Activated CD8-positive, alpha-beta memory T cell treated with anti-CD3 and anti-CD28 coated beads, Interleukin-2, amount 50 U/mL, for 4 hours (primary cell): ENCODE measurements at places on chromosomes 16 and 17.

GRCh38 chr17:78798695-78799559, 16.9 kb upstream of the CYTH1 start:
- no peak for DNase-seq

DNA sequence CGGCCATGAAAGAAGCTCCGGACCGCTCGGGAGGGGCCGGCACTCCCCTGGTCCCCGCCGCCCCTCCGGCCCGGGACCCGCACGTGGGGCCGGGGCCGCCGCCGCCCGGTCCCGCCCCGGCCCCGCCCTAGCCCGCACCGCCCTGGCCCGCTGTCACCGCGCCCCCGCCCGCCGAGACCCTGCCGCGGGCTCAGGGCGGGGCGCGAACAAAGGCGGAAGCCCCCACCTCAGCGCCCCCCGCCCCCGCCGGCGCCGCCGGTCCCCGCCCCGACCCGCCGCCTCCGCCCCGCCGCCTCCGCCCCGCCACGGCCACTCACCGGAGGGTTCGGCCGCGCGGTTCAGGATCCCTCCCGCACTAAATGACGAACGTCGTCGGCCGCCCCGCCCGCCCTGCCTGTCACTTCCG, at the start of gene ARHGDIA:
Gene ARHGDIA (minus strand): TSS at position 357 of the 406 bp plus-strand sequence. CDS start 1,407 bp downstream, outside the sequence.
- no peak for DNase-seq

GRCh38 chr16:11400076-11400475, 54.8 kb downstream of the RMI2 start:
- DNase-seq, result no peak

GRCh38 chr17:68565661-68566441, 35.3 kb downstream of the FAM20A start:
- DNase-seq, result no peak

DNA sequence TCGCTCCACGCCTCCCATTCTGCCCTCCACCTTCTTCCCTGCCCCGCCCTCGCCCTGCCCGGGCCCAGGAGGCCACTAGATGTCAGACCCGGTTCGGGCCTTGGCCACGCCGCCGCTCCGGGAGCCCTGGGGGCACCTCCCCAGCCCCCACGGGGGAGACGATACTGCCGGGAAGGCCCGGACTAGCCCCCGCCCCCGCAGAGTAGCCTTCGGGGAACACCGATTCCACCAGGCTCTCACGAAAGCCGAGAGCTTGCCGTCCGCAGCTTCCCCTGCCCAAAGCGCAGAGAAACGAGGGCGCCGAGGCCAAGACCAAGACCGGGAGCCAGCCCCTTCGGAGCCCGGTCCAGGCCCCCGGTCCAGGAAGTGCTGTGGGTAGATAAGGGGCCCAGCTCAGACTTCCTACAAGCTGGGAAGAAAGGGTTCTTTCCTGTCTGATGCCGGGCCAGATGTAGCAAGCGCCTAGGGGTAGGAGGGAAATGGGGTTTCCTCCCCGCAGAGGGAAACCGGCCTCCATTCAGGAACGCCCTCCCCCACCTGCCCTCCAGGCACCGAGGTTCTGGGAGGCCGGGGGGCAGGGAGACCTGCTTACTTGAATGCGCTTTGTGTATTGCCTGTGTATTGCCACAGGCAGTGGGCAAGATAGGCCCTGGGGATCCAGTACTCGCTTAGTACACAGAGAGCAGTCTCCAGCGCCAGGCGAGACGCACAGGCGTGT, 806 bp upstream of the CYB561 start:
- peak; percentile 48 for DNase-seq

DNA sequence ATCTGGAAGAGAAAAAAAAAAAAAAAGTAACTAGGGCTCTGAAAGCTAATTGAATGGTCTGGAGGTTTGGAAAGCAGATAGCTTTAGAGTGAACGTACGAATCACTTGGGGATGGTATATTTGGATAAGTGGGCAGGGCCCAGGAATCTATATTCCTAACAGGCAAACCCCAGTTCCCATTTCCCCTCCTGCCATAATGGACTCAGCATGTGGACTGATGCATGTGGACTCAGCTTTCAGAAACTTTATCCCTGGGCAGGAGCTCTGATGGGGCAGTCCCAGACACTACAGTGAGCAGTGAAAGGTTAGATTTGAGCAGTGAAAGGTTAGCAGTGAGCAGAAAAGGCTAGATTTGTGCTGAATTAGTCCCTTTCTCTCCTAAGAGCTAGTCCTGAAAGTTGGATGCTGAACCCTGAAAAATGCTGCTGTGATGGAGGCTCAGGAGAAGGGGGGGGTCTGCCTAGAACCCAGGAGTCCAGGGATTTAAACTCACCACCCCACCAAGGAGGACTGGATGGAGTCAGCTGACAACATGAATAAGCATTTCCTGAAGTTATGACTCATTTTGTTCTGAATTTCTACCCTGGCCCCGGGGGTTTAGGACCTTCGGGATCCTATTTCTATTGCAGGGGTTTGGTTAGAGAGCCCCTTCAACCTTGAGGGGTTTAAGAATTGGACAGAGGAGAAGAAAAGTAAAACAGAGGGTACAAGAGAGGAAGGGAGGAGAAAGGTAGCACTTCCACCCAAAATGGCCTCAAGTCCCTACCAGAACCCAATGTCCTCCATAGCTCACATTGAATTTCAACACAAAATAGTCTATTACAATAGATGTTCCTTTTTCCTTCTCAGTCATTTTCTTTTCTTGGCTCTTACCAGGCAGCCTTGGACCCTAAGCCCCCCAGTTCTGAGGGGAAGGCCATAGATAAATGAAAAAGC, 10.3 kb upstream of the FZD2 start:
- DNase-seq, result no peak

- no peak for DNase-seq
Observed at GRCh38 chr17:36495076-36495578, 8.6 kb downstream of the ZNHIT3 start.

DNA sequence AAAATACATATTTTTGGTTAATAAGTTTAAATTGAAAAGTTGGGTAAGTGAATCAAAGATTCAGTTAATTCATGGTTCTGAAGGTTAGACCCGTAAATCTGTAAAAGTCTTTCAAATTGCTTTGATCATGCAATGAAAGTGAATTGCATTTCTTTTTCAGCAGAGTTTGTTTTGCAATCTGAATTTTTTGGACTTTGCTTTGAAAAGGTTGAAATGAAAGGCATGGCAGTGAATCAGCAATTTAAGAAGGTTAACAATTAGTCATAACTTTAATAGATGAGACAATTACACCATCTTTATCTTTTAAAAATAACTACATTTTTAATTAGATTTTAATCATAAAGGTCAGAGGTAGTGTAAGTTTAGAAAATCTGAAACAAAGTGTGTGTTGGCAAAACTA, 310.9 kb upstream of the KCNJ16 start:
- no peak for DNase-seq

- no peak for DNase-seq
Observed at GRCh38 chr16:85527767-85528297, 85.3 kb upstream of the GSE1 start.

GRCh38 chr17:51238255-51238887, 21.5 kb downstream of the MBTD1 start:
- no peak for DNase-seq

DNA sequence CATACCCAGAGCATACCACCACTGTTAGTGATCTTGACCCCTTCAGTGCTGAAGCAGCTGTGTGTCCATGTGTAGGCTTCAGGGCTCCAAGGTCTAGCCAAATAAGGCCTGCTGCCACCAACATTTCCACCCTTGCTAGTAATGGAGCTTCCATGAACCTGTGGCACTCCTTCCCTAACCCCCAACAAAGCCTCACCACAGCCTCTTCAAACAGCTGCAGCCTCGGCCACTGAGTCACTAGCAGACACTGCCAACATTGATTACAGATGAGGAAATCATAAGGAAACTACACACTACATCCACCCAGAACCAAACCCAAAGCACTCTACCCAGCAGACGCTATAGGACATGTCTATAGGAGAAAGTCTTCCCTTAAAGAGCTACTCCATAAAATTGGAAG, 610.7 kb downstream of the KCNJ2 start:
- no peak for DNase-seq

- DNase-seq, result no peak
Observed at GRCh38 chr17:57234739-57235092, 21.6 kb upstream of the MSI2 start.

DNA sequence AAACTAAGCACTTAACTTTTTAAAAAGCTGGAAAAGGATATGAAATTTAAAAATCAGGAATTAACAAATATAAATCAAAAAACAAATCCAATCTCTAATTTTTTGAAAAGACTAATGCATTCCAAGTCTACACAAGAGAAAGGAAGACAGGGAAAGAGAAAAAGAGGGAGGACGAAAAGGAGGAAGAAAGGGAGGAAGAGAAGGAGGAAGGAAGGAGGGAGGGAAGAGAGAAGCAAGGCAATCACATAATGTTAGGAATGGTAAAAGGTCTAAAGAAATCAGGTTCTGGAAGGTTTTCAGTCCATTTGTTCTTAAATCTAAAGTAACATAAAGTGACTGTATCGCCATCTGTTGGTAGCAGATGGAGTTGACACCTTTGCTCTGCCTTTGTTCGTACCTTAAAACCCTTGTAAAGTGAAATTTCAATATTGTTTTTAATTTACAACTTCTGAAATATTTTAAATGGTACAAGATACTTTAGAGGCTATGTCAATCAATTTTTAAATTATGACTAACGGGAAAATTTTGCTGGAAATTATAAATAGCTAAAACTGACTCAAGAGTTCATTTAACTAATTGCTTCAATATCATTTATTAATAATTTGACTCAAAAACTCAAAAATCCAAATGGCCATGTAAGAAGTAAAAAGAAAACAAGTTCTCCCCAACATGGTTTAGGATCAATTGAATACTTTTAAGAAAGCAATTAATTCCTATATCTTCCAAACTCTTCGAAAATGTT, 20.4 kb upstream of the CDYL2 start:
- DNase-seq, result peak; percentile 26

GRCh38 chr17:35536664-35537171, 760 bp downstream of the SLFN12L start:
- DNase-seq, result peak; percentile 40

- no peak for DNase-seq
Observed at GRCh38 chr17:15145621-15146020, 119.5 kb downstream of the PMP22 start.

- DNase-seq, result no peak
Observed at GRCh38 chr16:80862160-80862705, 57.8 kb upstream of the CDYL2 start.

DNA sequence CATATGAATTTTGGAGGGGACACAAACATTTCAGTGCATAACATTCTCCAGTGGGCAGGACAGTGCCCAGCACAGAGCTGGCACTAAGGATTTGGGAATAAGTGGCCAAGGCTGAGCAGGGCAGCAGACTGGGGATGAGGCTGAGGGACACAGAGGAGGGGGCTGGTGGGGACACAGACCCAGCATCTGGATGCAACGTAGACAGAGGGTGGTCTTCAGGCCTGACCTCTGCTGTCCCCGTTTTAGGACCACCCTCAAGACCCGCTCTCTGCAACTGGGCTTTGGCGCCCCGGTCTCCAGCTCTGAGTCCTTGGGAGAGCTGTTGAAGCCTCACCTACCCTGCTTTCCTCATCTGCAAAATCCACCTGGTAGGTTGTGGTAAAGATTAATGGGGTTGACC, 3.3 kb upstream of the PRSS33 start:
- no peak for DNase-seq

GRCh38 chr16:21163576-21163975, 5.1 kb downstream of the LDAF1 start:
- DNase-seq, result no peak

GRCh38 chr16:55437625-55438024, 41.4 kb upstream of the MMP2 start:
- no peak for DNase-seq

GRCh38 chr17:77228241-77228752, 87.5 kb downstream of the SEC14L1 start:
- no peak for DNase-seq

DNA sequence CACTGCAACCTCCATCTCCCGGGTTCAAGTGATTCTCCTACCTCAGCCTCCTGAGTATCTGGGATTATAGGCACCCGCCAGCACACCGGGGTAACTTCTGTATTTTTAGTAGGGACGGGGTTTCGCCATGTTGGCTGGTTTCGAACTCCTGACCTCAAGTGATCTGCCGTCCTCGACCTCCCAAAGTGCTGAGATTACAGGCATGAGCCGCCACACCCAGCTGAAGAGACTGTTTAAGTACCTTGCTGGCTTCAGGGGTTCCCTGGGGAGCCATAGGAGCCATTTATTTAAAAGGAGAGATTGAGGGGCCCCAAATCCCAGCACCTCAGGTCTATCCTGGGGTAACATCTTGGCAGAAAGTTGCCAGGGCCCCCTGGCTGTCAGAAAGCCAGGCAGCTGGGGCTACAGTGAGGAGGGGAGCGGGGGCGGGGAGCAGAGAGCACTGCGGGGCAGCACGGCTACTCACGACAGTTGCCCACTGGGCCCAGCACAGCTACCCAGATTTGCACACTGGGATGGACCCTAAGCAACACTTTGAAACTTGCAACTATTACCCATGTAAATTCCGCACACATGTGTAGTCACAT, 1.6 kb downstream of the SNAI3 start:
- no peak for DNase-seq

- DNase-seq, result no peak
Observed at GRCh38 chr17:78255029-78255656, 23.7 kb downstream of the TMEM235 start.

DNA sequence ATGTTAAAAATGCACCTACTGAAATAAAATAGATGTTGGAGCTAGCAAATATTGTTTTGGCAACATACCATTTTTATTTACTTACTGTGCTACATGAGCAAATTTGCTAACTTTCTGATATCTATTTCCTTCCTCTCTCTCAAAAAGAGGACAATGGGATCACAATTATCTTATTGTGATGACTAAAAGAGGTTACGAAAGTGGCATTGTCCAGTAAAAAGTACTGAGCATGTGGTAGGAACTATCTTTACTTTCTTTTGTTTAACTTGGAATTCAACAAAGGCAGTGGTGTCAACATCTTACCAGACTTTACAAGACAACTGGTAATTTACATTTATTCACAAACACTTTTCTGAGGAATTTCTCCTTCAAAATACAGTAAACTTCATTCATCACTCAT, 1542.6 kb upstream of the CDH8 start:
- no peak for DNase-seq

DNA sequence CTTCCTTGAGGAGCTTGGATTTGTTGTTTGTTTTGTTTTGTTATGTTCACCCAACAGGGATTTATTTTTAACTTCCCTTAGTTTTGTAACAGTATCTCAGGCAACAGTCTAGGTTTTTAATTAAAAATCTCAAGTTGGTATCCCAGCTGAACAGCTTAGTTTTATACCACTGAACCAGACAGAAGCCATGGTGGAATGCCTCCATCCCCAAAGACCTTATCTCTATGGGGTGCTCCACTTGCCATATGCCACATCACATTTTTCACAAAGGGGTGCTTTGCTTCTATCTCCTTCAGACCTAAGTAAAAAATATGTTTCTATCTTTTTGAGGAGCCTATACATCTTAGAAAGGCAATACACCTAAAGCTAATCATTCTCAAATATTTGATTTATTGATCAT, 715.8 kb upstream of the KIF2B start:
- DNase-seq, result no peak

GRCh38 chr16:85936816-85937215, 37.9 kb downstream of the IRF8 start:
- no peak for DNase-seq

DNA sequence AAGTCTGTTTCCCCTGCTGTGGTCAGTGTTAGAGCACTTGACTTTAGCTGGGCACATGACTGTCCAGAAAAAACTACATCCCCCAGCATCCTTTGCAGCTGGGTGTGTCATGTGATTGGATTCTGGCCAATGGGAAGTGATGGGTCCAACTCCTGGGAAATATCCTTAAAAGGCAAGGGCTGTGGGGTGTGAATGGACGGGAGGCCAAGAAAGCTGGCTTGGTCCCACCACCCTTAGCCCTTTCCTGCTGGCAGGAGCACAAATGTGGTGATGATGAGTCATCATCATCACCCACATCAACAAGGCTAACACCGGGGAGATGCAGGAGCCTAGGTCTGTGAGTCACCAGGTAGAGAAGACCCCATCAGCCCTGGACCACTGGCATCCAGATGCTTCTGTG, 341.7 kb downstream of the C16orf95 start:
- DNase-seq, result no peak
